ENCODE measurements at places on chromosomes 3 and 15.

GRCh38 chr3:135007607-135008006 lies 212.5 kb downstream of the EPHB1 start:
- no peak for DNase-seq

GRCh38 chr3:123421353-123422174 lies 27.3 kb downstream of the ADCY5 start:
- no peak for DNase-seq

GRCh38 chr3:123453675-123454074 lies 4.8 kb upstream of the ADCY5 start:
- DNase-seq: no peak

GRCh38 chr3:18868911-18869689 lies 279.2 kb upstream of the KCNH8 start:
- no peak for DNase-seq

- peak; percentile 33 for DNase-seq
These were observed 497 bp downstream of the PARP16 start for GRCh38 chr15:65286069-65286703.

- DNase-seq: no peak
These were observed 30.4 kb downstream of the GOLGA6L2 start for GRCh38 chr15:23416349-23417276.

GRCh38 chr15:63363292-63363691 lies 18.4 kb downstream of the CA12 start:
- no peak for DNase-seq

- no peak for DNase-seq
These were observed 81.9 kb upstream of the PTX3 start for GRCh38 chr3:157354722-157355121.

DNA sequence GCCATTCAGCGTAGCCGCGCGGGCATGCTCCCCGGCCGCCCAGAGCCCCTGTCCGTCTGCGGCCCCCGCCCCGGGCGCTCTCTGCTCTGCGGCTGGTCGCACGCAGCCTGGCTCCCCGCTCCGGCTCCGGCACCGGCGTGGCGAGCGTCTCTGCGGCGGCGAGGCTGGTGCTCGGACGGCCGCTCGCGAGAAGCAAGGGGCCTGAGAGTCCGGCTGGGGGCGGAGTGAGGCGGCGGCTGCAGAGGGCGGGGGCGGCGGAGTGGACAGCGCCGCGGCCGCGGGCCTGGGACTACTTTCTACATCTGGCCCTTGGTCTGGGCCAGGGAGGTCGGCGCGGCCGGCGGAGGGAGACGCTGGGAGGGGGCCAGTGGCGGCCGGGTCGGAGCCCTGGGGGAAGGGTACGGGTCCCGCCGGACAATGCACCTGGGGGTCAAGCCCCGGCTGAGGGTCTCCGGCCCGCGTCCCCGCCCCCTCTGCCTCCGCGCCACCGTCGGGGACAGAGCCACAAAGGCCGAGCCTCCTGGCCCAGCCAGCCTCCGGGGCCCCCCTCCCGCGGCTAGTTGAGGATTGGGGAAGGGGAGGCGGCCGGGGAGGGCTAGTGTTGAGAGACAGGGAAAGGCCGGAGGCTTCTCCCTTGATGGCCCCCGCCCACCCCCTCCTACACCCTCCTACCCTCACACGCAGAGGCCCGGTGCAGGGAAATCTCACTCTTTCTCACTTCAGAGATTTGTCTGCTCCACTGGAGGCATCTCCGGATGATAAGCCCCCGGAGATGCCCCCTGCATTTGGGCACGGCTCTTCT lies at the start of gene PRTG:
Gene PRTG (minus strand): TSS at position 226 of the 802 bp plus-strand sequence. CDS start 221 bp downstream, at position 5.
- DNase-seq: peak; percentile 88

DNA sequence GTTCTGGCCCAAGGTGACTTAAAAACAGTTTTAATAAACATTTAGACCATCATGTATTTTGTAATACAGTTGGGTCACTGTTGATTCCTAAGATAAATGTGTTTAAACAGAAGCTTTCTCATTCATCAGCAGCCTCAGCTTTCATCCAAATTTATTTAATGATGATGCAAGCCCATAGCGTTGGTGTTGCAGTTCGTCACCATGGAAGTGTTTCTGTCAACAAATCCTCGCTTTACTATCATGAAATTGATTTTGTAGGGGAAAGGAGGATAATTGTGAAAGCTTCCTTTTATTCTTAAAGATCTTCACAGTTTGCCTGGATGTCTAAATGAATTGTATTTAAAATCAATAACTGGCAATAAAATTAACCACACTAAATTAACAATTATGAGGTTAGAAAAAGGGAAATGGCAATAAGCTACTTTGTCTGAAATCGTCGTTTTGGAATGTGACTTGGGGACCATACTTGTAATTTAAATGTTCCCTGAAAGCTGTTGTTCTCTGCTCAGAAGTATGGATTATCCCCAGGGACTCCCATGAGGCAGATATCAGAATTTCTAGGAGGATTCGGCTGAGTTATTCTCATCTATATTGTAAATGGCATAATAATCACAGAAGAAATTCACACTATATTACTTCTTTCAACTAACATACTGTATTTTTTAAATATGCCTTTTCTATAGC lies 29.0 kb downstream of the CMSS1 start:
- no peak for DNase-seq

DNA sequence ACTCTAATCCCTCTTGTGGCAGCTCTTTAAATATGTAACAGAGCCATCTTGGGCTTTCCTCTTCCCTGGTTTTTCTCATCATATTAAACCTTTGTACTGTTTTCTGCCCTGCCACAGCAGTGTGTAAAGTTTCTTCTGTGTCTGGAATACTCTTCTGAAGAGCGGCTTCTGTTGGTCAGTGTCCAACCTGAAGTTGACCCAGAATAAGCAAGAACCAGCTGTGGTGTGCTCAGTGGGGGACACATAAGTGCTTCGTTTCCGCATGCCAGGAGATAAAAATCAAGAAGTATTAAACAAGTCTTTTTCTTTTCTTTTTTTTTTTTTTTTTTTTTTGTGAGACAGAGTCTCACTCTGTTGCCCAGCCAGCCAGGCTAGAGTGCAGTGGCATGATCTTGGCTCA lies 173.2 kb upstream of the CHRM5 start:
- DNase-seq: no peak

- no peak for DNase-seq
These were observed 1.5 kb downstream of the ITGB5 start for GRCh38 chr3:124885466-124886167.

- DNase-seq: no peak
These were observed 56.1 kb upstream of the SKIL start for GRCh38 chr3:170301405-170301804.

Measured in progenitor cell of endocrine pancreas (in vitro differentiated cells).